Thymus (tissue), 14 donors: ENCODE measurements at places on chromosomes 5 and 9. TPM values are rescaled to one million over a fixed set of nuclear protein-coding genes. Genes with fewer than 3 reads are reported as not detected.
A peak's percentile ranks its signal among the peaks of the same experiment; 100 is the strongest.

DNA sequence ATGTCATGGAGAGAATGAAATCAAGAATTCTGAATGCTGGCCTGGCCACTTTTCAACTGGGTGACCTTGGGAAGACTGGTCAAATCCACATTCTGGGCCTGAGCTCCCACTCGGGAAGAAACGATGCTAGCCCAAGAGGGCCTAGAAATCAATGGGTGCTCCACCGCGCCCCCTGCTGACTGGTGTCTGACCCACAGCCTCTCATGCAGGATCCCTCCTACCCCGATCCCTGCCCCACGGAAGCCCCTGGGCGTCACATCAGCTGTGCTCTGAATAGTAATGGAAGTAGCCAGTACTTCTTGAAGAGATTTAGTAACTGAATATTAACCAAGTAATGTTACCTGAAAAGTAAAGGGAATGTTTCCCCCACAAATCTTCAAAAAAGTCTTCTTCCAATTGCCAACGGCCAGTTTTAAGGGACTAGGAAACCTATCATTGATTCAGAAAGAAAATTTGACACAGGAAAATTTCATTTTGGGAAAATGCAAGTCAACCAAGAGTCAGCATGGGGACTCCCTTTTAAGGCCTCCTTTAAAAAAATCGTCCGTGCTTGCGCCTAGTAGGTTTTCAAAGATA, 43.9 kb downstream of the CRB2 start:
- H3K4me1 ChIP-seq: no peaks in the 10 kb centered on the region
- no peaks in the 10 kb centered on the region for H3K27me3 ChIP-seq
- no peak for DNase-seq

PCDHGA12 gene
- total RNA-seq: 0.80 TPM

RLN2 gene
- 5.2 TPM for total RNA-seq

DNA sequence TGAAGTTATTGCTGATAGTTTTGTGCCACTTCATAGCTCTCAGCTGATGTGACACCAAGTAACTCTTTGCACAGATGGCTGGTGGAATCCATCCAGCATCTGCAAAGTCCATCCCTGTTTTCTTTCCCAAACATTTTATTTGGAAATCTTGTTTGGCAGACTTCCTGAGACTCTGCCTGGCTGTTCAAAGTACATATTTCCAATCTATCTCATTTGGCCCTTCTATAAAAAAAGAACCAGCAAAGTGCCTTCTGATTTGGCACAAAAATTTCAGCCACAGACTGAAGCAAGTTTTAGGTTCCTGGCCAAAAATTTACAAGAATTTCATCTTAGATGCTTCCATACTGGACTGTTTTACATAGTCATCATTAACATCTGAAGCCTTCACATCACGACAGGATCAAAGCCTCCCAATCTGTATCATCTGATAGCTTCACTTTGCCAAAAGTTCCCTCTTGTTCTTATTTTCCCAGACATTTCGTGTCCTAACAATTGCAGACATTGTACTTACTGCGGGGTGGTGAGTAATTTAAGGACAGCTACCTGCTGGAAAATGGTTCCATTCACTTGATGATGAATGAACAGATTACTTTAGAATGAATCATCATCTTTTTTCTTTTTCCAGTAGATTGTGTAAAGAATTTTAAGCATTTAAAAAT, 377.3 kb downstream of the KIAA0825 start:
- H3K4me3 ChIP-seq: no peak overlapping the region
- DNase-seq: no peak
- no peaks in the 10 kb centered on the region for H3K36me3 ChIP-seq
- no peaks in the 10 kb centered on the region for H3K27me3 ChIP-seq
- H3K27ac ChIP-seq: no peak overlapping the region
- peaks cover 4% of the 10 kb centered on the region for H3K4me1 ChIP-seq

GRCh38 chr9:127977009-127977883, 3.5 kb downstream of the EEIG1 start:
- no peak for DNase-seq
- H3K4me1 ChIP-seq: peaks cover 63% of the 10 kb centered on the region
- peak overlapping the region; percentile 90 for H3K4me3 ChIP-seq
- no peaks in the 10 kb centered on the region for H3K27me3 ChIP-seq

QRFP gene
- total RNA-seq: 0.05 TPM

DNA sequence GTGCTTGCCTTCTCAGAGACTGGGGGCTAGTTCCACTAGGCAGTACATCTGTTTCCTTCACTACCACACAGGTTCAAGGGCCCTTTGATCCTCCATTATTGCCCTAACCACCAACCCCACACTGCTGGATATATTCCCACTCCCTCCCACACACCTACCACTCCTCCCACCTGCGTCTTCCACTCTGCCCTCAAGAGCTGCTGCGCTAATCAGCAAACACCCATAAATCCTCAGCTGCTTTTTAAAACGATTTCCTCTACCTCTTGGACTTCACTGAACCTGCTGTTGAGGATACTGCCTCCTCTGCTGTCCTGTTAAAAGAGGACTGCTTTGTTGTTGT, 120.9 kb downstream of the MAPKAP1 start:
- DNase-seq: no peak
- H3K4me3 ChIP-seq: no peak overlapping the region
- peaks cover 11% of the 10 kb centered on the region for H3K36me3 ChIP-seq
- no peak overlapping the region for H3K27ac ChIP-seq
- no peaks in the 10 kb centered on the region for H3K27me3 ChIP-seq

GRCh38 chr9:123710299-123710698, 219.6 kb downstream of the DENND1A start:
- DNase-seq: no peak
- H3K36me3 ChIP-seq: no peaks in the 10 kb centered on the region
- no peak overlapping the region for H3K27ac ChIP-seq
- no peaks in the 10 kb centered on the region for H3K27me3 ChIP-seq

DNA sequence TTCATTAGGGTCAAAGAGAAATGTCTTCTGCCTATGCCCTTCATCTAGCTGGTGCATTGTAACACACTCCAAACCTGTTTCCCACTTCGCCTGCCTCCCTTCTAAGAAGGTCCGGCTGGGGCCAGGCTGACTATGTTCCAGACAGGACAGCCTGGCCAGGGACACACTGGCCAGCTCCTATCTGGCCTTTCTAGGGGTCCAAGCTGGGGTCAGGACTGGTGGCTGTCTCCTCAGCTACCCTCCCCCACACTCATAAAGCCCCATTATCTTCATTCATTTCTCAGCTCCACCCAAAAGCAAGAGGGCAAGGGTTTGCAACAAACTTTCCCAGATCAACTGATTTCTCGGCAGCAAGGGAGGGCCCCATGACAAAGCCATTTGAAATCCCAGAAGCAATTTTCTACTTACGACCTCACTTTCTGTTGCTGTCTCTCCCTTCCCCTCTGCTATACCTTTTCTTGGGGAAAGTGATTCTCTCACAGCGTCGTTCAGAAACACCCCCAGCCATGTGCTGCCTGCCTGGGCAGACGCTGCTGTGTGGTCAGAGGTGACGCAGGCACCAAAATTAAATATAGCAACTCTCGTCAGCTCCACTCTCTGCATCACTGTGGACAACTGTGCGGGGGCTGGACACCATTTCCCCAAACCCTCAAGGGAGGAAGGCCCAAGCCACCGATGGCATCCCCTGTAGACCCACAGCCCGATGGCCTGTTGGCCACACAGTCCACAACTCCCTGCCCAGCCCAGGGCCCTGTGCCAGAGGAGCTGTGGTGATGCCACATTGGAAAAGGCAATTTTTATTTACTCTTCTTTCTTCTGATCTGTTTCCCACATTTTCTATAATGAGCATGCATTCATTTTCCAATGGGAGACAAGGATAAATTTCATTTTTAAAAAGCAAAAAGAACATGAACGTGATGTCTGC, 6.1 kb downstream of the IL13 start:
- no peaks in the 10 kb centered on the region for H3K4me1 ChIP-seq
- H3K4me3 ChIP-seq: no peak overlapping the region
- no peaks in the 10 kb centered on the region for H3K27me3 ChIP-seq
- no peak for DNase-seq

DNA sequence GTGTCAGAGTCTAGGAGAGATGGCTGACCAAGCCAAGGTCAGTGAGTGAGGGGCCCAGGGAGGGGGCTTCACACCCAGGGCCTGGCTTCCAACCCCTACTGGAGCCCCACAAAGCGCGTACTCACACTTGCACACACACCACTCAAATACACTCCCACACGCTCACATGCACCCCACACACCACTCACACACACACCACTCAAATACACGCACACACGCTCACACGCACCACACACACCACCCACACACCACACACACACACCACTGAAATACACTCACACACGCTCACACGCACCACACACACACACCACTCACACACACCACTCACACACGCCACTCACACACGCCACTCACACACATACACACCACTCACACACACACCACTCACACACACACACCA, 5.7 kb upstream of the ASB6 start:
- no peaks in the 10 kb centered on the region for H3K36me3 ChIP-seq
- peaks cover 22% of the 10 kb centered on the region for H3K27me3 ChIP-seq
- H3K4me3 ChIP-seq: no peak overlapping the region

ZNF169 gene
- 3.1 TPM for total RNA-seq

- peaks cover 3% of the 10 kb centered on the region for H3K4me1 ChIP-seq
- H3K27me3 ChIP-seq: no peaks in the 10 kb centered on the region
- no peak for DNase-seq
- H3K27ac ChIP-seq: no peak overlapping the region
- H3K36me3 ChIP-seq: no peaks in the 10 kb centered on the region
Measured at GRCh38 chr9:7316967-7317366, 482.6 kb downstream of the DMAC1 start.

PCDH1 gene
- total RNA-seq: 1.9 TPM

C1QTNF3 gene
- total RNA-seq: 5.0 TPM

DBH gene
- 0.28 TPM for total RNA-seq
